ENCODE measurements at places on chromosomes 13 and 19.

- DNase-seq, result no peak
Measured at GRCh38 chr13:98521461-98522247, 55.3 kb downstream of the STK24 start.

- no peak for DNase-seq
Measured at GRCh38 chr13:46759846-46760245, 37.1 kb downstream of the ESD start.

DNA sequence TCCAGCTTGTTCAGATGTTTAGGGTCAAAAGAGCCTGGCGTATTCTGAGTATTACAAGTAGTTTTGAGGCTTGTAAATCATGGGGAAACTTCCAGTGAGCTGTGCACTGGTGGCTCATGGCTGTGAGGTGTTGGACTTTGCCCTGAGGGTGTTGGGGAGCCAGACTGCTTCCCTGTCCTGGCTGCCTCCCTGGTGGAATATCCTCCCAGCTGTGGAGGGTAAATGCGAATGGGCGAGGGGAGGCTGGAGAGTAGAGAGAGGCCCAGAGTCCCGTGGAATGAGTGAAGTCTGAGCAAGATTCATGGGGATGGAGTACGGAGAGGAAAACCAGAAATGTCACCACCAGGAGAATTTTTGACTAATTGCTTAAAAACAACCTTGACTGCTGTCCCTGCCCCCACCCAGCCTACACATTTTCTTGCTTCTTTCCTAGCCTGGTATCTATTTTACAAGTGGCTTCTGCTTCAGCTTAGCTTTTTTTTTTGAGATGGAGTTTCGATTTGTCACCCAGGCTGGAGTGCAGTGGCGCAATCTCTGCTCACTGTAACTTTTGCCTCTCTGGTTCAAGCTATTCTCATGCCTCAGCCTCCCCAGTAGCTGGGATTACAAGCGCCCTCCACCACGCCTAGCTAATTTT lies 3.7 kb downstream of the SNRPA start:
- no peak for DNase-seq

GRCh38 chr19:41276231-41276630 lies 12.1 kb downstream of the HNRNPUL1 start:
- no peak for DNase-seq

DNA sequence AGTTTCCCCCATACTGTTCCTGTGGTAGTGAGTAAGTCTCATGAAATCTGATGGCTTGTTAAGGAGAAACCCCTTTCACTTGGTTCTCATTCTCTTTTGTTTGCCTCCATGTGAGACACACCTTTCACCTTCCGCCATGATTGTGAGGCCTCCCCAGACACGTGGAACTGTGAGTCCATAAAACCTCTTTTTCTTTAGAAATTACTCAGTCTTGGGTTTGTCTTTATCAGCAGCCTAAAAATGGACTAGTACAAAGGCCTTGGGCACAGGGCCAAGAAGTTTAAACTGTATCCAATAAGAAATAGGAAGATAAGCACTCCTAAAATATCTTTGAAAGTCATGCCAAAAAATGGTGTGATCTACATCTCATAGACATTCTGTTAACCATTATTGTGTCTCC lies 176.9 kb downstream of the TBC1D4 start:
- DNase-seq, result no peak

DNA sequence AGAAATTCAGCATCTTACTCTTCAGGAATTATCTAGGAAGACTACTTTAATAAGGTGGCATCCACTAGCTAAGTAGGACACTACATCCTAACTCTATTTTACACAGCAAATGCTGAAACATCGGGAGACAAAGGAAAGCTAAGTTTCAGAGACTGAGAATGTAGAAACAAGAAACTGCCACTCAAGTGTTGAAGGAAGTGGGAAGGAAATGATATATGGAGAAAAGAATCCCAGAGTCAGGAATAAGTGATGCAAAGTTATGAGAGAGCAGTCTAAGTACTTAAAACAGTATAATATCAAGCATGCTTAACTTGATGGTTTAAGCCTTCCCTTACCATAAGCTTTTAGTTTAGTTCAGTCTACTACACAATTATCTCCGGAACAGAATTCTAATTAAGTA lies 52.4 kb downstream of the RBM26 start:
- no peak for DNase-seq

DNA sequence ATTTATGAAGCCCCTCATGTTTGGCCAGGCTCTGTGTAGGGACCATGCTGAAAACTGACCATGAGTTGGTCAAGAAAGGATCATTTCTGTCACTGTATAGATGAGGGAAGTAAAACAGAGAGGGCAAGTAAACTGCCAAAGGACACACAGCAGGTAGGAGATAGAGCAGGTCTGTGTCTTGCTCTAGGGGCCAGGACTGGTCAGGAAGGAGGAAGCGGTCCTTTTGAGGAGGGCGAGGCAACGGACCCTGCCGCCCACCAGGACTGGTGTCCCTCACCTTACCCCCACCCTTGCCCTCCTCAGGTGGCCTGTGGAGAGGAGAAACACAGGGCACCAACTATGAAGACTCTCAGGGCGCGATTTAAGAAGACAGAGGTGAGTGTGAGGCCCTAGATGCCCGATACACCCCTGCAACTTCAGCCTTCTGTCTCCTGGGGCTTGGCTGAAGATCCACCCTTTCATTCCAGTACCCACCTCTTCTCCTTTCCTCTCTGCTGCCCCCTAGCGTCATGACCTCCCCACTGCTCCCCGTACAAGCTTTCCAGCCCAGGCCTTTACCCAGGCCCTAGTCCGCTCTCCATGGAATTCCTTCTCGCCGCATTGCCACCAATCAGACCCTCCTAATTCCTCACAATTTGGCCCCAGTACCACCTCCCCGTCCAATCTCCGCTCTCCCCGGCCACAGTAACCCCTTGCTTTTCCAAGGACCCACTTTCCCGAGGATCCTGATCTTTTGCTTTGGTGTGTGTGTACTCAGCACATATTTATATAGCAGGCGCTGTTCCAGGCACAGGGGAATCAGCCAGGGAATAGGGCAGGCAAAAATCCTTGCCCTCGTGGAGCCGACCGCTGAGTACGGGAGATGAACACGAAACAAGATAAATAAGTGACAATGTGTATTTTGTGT lies 3.9 kb downstream of the ANKRD24 start:
- peak; percentile 51 for DNase-seq

GRCh38 chr19:30927705-30928104 lies 421.5 kb downstream of the TSHZ3 start:
- DNase-seq, result no peak

DNA sequence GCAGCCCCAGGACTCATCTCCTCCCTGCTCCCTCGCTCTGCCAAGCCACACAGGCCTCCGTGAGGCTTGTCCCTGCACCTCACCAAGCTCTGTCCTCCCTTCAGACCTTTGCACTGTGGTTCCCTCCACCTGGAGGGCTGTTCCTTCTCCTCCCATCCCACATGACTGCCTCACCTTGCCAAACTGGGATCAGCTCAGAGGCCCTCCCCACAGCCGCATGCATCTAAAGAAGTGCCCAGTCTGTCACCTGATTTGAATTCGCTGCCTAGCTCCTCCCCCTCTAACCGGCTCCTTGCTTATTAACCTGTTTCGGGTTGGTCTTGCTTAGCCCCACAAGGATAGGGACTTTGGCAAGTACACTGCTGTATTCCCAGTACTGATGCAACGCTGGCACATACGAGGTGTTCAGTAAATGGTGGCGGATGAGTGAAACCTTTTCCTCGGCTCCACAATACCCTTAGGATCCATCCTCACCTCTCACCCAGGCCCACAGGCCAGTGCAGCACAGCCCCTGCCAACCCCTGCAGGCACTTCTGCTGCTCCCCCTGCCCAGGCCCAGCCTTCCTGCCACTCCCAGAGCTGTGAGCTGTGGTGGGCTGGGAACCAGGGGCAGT lies 4.4 kb downstream of the AKT2 start:
- DNase-seq, result no peak

- DNase-seq, result no peak
Measured at GRCh38 chr13:29674532-29674931, 79.0 kb upstream of the SLC7A1 start.

DNA sequence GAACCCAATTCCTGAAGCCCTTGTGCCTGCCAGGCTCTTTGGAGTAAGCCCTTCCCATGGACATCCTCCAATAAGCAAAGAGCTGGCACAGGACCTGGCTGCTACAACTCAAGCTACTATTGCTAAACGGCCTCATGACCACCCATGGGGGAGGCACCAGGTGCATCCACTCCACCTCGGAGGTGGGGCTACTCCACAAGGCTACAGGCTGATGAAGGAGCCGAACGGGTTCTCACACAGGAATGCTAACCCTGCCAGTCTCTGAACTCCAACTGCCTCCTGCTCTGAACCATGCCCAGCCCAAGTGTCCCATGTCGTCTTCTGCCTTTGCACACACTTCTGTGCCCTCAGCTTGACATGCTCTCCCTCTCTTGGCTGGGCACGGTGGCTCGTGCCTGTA lies 10.0 kb downstream of the SYMPK start:
- no peak for DNase-seq

DNA sequence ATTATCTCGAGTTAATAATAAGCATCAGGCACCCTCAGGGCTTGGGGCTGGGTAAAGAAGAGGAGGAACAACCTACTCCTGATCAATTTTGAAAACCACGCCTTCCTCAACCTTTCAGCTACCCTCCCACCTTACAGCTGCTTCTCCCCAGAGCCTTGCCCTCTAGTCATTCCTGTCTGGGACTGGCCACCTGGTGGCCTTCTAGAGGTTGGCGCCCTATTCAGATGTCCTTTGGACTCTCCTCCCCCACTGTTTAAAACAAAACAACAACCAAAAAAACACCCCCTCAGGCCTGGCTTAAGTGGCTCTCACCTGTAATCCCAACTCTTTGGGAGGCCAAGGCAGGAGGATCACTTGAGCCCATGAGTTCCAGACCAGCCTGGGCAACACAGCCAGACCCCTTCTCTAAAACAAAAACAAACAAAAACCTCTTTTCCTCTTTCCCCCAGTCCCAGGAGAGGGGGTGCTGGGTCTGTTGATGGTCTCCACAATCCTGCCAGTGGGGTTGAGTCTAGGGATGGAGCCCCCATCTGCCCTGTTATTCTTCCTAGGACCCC lies 62.3 kb downstream of the CCDC70 start:
- no peak for DNase-seq

- DNase-seq, result no peak
Measured at GRCh38 chr13:74987124-74987690, 494.8 kb downstream of the TBC1D4 start.

GRCh38 chr13:27279506-27279905 lies 8.9 kb downstream of the RASL11A start:
- DNase-seq, result no peak

DNA sequence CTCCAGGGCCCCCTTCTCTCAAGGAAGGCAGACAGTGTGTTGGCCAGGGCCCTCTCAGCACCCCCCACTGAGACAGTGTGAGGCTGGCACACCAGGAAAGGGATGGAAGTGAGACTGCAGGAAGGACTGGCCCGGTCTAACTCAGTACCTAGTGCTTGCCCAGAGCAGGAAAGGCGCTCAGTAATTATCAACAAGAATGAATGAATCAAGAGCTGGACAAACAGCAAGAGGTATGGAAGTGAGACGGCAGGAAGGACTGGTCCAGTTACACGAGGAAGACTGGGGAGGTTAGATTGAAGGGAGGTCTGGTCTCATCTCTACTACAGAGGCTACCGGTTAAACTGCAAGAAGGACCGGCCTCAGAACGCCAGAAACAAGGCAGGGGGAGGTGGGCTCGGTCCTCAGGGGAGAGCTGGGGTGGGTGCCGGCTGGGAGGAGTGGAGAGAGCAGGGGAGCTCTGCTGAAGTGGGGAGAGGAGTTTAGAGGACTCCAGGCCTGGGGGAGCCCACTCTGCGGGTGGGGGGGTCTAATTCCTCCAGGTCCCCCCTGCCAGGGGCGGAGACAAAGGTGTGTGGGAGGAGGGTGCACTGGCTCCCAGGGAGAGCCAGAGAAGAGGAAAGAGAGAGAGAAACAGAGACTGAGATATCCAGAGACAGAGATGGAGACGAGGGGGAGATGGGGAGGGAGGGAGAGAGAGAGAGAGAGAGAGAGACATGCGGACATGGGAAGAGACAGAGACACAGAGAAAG lies 1.1 kb downstream of the SLC8A2 start:
- DNase-seq, result no peak

- no peak for DNase-seq
Measured at GRCh38 chr19:51129716-51130115, 5.0 kb downstream of the SIGLEC9 start.

DNA sequence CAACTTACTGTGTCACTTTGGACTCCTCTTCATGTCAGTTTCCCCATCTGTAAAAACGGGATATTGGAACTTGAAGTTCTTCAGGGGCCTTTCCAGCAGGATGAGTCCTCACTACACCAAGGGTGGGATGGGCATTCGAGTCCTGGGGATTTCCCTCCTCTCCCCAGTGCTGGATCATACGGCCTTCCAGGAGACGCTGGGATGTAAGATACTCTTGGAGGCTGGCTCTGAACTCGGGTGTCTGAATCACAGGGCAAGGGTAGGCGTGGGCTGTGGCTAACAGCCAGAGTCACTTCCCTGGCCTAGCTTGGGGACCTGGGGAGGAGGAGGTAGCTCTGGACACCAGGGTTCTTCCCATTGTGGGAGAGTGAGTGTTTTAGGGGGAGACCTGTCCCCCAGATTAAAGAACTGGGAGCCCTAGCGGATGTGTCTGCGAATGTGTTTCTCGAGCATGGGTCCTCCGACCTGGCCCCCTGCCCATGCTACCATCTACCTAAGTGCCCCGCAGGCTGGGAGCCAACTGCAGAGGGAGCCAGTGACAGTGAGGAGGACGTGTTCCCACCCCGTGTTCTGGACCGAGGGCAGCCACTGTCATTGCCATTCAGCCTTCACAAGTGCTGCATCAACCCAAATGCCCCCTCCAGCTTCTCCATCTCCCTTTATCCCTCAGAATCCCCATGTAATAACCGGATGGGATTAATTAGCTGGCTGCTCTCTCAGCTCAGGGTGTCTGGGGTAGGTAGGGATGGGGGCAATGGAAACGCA lies 2.4 kb upstream of the CYTH2 start:
- peak; percentile 42 for DNase-seq

All from NCI-H1105 (cell line).